ENCODE measurements at places on chromosomes 13 and 19.

DNA sequence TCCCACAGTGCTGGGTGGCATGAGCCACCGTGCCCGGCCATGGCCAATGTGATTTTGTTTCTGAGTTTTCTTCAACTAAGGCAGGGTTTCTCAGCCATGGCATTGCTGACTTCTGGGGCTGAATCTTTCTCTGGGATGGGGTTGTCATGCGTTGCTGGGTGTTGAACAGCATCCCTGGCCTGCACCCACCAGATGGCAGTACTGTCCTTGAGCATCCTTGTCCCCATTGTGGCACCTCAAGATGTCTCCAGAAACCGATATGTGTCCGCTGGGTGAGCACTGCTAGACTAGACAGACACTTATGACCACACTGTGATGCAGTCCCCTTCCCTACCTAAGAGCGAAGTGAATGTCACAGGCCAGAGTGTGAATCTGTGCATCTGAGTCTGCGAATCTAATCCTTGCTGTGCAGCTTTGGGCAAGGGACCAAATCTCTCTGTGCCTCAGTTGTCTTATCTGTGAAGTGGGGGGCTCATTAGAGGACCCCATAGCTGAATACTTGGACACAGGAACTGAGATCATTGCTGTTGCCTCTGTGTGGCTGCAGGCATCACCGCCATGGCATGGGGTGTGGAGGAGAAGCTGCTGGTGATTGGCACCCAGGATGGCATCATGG lies 50.3 kb upstream of the SIN3B start:
- peak; percentile 72 for DNase-seq

DNA sequence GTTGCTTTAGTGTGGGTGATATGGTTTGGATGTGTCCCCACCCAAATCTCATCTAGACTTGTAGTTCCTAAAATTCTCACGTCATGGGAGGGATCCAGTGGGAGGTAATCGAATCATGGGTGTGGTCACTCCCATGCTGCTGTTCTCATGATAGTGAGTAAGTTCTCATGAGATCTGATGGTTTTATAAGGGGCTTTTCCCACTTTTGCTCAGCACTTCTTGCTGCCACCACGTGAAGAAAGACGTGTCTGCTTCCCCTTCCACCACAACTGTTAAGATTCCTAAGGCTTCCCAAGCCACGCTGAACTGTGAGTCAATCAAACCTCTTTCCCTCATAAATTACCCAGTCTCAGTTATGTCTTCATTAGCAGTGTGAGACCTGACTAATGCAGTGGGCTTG lies 26.0 kb downstream of the OR10H4 start:
- no peak for DNase-seq

DNA sequence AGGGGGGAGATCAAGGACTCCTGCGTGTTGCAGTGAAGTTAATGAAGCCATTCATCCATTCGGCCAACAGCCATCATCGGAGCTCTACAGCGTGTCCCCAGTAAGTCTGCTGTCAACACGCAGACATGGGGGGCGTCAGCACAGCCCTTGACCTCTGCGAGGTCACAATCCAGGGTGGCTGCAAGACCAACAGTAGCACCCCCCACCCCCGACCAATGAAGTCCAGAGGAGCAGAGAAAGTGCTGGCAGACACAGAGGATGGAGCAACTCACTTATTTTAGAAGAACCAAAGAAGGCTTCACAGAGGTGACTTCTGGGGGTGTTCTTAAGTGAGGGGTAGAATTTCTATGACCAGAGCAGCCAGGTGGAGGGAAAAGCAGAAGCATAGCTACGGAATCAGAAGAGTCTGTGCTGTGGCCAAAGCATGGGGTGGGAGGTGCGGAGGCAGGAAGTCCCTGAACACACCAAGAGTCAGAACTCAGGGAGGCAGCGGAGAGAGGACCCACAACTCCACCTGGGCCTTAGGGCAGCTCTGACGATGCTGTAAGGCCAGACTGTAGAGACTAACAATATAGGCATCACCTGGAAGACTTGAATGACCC lies 185.4 kb downstream of the FOXO1 start:
- no peak for DNase-seq

DNA sequence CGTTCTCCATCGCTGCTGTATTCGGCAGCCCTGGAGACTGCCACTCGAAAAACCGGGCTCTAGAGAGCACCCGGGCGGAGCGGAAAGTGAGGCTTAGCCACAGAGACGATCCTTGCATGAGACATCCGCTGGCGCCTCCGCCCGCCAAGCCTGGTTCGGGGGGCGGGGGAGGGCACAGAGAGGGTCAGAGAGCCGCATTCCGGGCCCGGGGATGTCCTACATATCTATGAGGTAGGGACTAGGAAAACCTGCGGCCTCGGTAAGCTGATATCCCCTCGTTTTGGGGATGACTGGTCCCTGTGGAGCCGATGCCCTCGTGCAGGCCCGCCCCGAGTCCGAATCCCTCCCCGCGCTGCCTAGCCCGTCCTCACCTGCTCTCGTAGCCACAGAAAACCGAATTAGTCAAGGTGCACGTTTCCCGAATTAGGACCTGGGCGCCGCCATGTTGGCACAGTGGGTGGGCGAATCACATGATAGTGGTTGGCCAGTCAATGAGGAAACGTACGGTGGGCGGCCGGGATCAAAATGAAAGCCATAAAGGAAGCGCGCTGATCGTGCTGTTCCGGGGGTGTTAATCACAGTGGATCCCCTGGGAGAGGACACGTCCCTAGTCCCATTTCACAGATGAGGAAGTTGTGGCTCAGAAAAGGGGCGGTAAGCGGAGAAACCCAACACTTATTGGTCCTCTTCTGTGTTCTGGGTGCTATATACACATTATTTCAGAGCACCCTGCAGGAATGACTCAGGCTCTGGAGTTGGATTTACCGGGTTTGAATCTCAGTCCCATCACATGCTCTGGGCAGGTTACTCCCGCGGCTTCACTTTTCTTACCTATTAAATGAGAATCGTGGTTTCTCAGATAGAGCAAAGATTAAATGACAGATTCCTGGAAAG lies at the start of gene TRMT1:
TSS of gene TRMT1 (minus strand) at position 459 of the 894 bp plus-strand sequence. CDS start at position 118, 341 bp downstream.
- peak; percentile 84 for DNase-seq

- DNase-seq: no peak
Measured at GRCh38 chr13:77337159-77337558, 10.3 kb upstream of the MYCBP2 start.

DNA sequence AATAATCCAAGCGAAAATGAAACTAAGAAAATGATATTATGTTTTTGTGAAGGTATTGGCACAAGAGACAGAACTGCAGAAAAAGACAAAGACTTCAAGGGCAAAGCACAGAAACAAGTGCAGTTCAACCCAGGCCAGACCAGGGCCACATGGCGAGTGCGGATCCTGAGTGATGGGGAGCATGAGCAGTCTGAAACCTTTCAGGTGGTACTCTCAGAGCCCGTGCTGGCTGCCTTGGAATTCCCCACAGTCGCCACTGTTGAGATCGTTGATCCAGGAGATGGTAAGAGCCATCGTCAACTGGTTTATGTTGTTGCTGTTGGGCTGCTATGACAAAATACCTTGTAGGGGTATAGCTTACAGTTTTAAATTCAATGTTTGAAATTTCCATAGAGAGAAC lies 82.6 kb downstream of the FREM2 start:
- no peak for DNase-seq

- DNase-seq: no peak
Measured at GRCh38 chr13:65342541-65343337, 1887.4 kb downstream of the PCDH9 start.

- no peak for DNase-seq
Measured at GRCh38 chr19:50020481-50020880, 4.7 kb downstream of the VRK3 start.

DNA sequence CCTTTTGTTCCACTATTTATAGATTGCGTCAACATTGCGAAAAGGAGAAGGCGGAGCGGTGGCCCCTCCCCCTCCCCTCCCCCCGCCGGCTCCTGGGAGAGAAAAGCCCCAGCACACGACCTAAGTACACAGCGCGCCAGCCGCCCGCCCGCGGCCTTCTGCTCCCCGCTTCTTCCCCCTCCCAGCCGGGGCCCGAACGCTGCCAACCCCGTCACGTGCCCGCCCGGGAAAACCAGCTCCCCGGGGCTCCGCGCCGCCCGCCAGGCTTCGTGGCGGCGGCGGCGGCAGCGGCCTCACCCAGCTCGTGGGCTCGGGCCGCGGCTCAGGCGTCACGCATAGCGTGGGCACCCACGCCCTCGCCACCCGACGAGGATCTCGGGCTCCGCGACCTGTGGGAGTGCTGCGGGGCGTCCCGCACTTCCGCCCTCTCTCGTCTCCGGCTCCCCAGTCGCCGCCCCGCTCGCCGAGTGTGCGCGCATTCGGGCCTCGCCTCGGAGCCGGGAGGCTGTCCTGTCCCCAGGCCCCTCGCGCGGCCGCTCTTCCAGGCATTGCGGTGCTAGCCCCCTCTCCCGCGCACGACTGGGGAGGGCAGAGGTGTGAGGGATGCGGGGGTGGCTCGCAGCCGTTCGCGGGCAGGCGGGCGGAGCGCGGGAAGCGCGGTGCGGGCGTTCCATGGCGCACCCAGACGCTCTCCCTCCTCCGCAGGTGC lies 110.5 kb downstream of the KCNRG start:
- no peak for DNase-seq

GRCh38 chr13:30916991-30917390 lies 10.9 kb downstream of the MEDAG start:
- no peak for DNase-seq

DNA sequence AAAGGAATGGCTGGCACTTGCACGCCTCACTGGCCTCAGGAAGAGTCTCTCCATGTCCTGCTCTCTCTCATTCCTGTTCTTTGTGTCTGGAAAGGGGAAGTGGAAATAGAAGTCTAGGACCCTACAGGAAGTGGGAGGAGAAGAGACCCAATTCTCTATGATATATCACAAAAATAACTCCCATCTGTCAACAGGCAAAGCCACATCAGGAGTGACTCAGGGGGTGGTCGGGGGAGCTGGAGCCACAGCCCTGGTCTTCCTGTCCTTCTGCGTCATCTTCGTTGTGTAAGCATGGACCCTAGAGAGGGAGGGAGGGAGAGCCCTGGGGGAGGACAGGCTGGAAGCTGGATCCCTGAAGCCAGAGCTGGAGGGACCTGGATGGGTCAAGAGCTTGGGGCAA lies 3.0 kb downstream of the SIGLEC9 start:
- DNase-seq: no peak

GRCh38 chr13:114259974-114260373 lies 21.4 kb upstream of the UPF3A start:
- no peak for DNase-seq

- DNase-seq: no peak
Measured at GRCh38 chr13:22161871-22162270, 491.0 kb downstream of the FGF9 start.

- no peak for DNase-seq
Measured at GRCh38 chr13:42807241-42807640, 25.9 kb downstream of the FAM216B start.

- no peak for DNase-seq
Measured at GRCh38 chr19:43305642-43306041, 36.3 kb upstream of the PSG9 start.

GRCh38 chr19:51721905-51722304 lies 1.9 kb downstream of the HAS1 start:
- DNase-seq: no peak

All from Panc1 (cell line).